ENCODE measurements at places on chromosomes 7 and 10. TPM values are rescaled to one million over a fixed set of nuclear protein-coding genes. Genes with fewer than 3 reads are reported as not detected.

GRCh38 chr10:46052057-46052790 lies 6.2 kb upstream of the MSMB start:
- DNase-seq = no peak

Gene SPDYE16
- polyA plus RNA-seq = not detected

Gene ITPRID1
- not detected for polyA plus RNA-seq

DNA sequence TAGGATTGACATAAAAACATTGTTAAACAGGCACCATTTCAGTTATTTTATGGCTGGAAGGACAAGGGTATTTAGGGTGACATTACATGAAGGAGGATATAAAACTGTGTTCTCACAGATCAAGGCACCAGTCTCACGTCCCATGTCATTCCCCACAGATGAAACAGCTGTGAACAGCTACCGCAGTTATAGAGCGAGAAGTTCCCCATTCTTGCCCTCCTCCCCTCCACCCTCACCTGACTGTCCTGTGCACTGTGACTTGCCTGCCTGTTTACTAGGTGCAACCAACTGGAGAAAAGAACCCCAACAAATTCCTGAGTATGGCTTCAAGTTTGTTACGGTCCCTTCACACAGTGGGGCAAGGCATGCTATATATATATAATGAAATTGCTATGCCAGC lies 141.6 kb downstream of the SND1 start:
- peak; percentile 45 for DNase-seq

Gene CPSF4
- 51.4 TPM for polyA plus RNA-seq

Gene DTX2
- polyA plus RNA-seq = 25.2 TPM

- DNase-seq = no peak
These were observed 484 bp upstream of the DLX5 start for GRCh38 chr7:97025130-97025499.

Gene BLNK
- polyA plus RNA-seq = 209 TPM

GRCh38 chr7:111682588-111683340 lies 120.5 kb upstream of the IMMP2L start:
- no peak for DNase-seq

Gene NPSR1
- polyA plus RNA-seq = not detected

DNA sequence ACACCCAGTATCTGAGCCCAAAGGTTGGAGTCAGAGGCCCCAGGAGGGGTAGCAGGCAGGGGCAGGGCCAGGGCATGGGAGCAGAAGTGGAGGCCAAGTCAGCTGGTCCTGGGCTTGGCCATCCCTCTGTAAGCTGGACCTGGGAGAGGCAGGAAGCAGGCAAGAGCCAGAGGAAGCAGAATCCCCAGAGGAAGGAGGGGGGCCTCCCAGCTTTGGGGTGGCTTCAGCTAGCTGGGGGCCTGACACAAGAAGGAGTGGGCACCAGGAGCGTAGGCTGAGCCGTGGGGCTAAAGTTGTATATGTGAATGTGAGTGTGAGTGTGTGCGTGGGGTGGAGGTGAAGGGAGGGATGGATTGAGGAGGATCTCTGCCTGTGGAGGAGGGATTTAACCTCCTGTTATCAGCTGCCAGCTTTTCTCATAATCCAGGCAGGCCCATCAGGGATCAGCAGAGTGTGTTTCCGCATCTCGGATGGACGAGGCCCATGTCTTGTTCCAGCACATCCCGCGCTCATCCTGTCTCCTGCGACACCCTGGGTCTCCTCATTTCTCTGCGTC lies 54.0 kb downstream of the NEURL1 start:
- no peak for DNase-seq

DNA sequence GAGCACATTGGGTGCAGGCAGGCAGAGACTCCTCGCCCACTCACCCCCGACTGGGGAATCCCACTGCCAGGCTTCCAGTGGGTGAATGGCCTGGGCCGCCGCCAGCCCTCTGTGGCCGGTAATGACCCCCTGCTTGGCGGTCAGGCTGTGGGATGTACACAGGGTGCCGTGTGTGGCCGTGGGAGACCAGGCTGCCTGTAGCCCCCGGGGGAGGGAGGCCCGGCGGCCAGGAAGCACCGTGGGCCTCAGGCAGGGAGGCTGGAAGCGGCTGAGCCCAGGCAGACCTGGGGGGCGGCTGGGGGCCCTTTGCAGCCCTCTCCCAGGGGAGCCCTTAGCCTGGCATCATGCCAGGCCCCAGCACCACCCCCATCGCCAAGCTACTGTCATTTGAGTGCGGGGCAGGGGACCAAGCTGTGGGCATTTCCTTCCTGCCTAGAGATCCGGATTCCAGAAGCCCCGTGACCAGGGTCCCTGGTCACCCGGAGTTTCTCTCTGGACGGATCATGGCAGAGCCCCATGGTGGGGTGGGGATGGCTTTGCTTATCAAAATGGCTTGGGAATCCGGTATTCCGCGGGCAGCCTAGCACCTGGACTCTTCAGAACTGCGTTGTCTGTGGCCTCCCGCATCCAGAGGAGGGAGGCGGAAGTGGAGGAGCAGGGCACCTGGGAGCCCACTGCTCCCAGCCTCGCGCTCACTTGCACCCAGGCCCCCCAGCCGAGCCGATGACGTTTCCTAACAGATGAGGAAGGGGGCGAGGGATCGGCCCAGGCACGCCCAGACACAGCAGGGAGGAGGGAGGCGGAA lies 1.1 kb downstream of the TTYH3 start:
- peak; percentile 50 for DNase-seq

GRCh38 chr10:33277135-33277536 lies 57.3 kb downstream of the NRP1 start:
- DNase-seq = no peak

Gene MYOZ1
- polyA plus RNA-seq = not detected

Gene HTR7
- not detected for polyA plus RNA-seq

GRCh38 chr10:89079961-89080360 lies 89.4 kb downstream of the FAS start:
- no peak for DNase-seq

DNA sequence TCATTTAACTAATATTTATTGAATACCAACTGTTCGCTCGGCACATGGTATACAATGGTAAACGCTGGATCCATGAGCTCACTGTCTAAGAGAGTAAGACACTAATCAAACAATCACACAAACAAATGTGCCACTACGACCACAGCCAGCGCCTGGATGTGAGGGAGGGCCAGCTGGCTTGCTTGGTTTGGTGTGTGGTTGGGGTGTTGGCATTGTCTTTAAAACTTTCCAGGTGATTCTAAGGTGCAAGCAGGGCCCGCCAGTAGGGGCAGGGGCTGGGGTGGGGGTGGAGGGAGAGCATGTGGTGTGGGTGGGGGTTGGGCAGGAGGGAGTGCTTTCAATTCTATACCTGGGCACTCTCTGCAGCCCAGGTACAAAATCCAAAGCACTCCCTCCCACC lies 31.6 kb downstream of the ADRA2A start:
- DNase-seq = no peak

- DNase-seq = no peak
These were observed 206.1 kb upstream of the CELF2 start for GRCh38 chr10:10811562-10811961.

- DNase-seq = no peak
These were observed 4.2 kb downstream of the RNF133 start for GRCh38 chr7:122694697-122695096.

Gene DGKI
- not detected for polyA plus RNA-seq

Gene PDCD11
- polyA plus RNA-seq = 7.1 TPM
